Iris pigment epithelial cell (primary cell): ENCODE measurements at places on chromosomes 7 and 10.

GRCh38 chr7:36048141-36048901, 104.7 kb upstream of the EEPD1 start:
- DNase-seq: peak; percentile 97

DNA sequence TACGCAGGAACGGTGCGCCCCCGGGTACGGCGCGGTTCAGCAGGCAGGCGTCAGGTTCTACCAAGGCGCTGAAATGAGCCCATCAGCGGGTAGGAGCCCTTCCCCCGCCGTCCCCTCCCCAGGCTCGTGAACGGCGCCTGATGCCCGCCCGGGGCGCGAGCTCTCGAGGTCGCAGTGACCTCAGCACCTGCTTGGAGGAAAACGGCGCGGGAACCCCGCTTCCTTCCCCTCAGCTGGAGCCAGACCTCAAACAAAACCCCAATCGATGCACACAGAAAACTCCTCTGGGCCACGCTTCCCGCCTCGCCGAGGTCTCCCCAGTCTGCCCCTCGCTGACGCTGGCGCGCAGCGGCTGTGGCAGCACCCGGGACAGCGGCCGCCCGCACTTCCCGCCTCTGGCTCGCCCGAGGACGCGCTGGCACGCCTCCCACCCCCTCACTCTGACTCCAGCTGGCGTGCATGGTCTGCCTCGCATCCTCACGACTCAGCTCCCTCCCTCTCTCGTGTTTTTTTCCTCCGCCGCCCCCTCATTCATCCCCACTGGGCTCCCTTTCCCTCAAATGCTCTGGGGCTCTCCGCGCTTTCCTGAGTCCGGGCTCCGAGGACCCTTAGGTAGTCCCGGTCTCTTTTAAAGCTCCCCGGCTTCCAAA, 514 bp upstream of the GAD2 start:
- DNase-seq: peak; percentile 12

DNA sequence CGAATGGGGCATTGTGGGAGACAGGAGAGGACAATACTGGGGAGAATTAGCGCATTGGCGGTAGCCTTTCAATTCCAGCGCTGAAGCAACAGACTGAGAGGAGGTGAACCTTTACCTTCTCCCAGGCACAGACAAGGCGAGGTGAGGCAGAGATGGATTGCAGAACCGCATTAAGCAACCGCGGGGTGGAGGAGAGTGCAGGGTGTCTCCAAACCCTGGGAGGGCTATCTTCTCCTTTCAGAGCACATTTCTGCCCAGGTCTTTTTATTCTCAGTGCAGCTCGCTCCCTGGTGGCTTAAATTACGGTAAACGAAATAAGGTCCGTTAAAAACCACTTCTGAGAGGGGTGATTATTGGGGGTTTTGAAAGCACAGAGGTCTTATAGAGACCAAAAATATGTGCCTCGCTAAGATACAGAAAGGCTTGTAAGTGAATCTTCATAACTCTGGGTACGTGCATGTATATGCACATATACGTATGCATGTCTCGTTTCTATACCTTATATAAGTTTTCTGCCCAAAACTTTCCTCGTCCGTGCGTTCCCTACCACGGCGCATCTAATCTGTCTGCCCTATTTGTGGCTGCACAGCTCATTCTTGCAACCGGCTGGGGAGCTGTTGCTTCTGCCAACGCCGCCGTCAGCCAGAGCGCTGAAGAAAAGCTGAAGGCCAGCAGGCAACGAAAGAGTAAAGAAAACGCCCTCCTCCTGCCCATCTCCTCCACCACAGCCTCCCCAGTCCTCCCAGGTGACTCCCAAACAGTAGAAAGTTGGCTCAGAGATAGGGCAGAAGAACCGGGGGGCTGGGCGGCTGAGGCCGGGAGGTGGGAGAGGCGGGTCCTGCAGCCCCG, 895 bp upstream of the ZNF804B start:
- peak; percentile 6 for DNase-seq

- DNase-seq: no peak
Measured at GRCh38 chr7:26326211-26326610, 34.5 kb downstream of the SNX10 start.

DNA sequence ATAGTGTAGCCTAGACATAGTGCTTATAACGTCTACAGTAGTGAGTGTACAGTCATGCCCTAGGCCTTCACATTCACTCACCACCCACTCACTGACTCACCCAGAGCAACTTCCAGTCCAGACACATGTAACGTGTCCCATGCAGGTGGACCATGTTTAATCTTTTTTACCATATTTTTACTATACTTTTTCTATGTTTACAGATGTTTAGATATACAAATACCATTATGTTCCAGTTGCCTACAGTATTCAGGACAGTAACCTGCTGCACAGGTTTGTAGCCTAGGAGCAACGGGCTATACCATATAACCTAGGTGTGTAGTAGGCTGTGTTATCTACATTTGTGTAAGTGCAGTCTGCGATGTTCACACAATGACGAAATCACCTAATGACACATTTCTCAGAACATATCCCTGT, 11.0 kb downstream of the MPP7 start:
- peak; percentile 91 for DNase-seq

DNA sequence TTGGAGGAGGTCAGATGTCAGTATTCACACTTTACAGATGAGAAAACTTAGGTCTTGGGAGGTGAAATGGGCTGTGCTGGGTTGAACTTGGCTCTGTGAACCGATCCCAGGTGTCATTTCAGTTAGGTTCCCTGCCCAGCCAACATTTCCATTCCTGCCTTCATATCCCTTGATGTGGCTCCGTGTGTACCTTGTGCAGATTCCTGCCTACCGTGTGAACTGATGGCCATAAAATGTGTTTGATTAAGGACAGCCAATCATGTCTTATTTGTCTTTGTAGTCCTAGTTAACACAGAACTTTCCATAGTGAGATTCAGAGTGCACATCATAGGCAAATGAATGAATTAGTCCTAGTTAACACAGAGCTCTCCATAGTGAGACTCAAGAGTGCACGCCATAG, 101.0 kb upstream of the GATA3 start:
- DNase-seq: no peak

DNA sequence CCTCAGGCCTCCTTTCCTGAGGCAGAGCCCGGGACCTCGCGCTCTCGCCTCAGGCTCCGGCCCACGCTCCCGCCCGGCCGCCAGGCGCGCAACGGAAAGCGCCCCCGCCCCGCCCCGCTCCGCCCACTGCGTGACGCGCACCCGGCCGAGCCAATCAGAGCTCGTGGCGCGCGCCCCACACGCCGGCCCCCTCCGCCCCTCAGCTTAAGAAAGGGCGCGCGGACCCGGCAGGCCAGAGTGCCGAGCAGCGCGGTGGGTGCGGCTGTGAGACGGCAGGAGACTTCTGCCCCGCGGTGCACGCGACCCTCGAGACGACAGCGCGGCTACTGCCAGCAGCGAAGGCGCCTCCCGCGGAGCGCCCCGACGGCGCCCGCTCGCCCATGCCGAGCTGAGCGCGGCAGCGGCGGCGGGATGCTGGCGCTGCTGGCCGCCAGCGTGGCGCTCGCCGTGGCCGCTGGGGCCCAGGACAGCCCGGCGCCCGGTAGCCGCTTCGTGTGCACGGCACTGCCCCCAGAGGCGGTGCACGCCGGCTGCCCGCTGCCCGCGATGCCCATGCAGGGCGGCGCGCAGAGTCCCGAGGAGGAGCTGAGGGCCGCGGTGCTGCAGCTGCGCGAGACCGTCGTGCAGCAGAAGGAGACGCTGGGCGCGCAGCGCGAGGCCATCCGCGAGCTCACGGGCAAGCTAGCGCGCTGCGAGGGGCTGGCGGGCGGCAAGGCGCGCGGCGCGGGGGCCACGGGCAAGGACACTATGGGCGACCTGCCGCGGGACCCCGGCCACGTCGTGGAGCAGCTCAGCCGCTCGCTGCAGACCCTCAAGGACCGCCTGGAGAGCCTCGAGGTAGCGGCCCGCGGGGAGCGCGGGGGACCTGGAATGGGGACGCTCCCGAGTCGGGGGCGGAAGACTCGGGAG, at the start of gene NPTX2:
Gene NPTX2, plus strand, starts transcription at position 235 of the 909 bp plus-strand sequence. Its CDS starts 177 bp downstream, at position 412.
- DNase-seq: peak; percentile 4

- DNase-seq: peak; percentile 7
Measured at GRCh38 chr7:18361756-18362155, 133.8 kb upstream of the HDAC9 start.

DNA sequence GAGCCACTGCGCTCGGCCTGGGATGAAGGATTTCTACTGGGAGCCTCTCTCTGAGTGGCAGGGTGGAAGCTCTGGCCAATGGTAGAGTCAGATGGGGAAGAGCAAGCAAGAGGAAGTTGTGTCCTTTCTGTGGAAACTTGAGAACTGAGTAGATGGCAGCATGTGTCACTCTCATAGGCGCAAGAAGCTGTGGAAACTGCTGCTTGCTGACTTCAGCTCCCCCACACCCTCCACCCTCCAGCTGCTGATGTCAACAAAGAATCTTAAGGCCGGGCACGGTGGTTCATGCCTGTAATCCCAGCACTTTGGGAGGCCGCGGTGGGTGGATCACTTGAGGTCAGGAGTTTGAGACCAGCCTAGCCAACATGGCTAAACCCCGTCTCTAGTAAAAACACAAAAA, 39.8 kb upstream of the SRGN start:
- DNase-seq: peak; percentile 83

DNA sequence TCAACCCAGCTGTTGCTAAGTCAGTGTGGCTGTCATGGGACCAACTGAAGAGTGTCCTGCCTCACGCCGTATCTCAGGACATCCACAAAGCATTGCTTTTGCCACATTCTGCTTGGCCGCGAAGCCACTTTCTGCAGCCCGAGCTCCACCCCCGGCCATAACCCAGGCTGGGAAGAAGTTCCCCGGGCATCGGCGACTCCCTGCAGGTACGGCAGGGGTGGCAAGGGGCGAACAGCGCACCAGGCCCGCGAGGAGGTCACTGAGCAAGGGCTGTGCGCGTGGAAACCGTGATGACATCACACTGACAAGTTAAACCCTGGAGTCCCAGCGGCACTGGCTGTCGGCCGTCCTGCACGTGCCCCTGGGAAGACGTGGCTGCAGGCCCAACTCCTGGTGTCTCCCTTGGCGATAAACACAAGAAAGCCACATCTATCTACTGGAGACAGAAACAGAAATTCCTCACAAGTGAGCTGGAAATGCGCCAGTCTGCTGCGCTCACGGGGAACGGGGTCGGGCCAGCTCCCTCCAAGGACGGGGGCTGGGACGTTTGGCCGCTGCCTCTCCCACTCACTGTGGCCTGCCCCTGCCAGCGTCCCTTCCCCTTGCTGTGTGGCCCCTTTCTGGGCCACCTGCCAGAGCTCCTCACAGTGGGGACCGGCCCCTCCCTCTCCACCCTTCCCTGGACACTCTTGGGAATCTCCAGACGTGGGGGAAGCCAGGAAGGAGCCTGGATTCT, 326.3 kb downstream of the DNAJB6 start:
- DNase-seq: no peak

- DNase-seq: no peak
Measured at GRCh38 chr7:47601881-47602249, 20.0 kb upstream of the TNS3 start.

DNA sequence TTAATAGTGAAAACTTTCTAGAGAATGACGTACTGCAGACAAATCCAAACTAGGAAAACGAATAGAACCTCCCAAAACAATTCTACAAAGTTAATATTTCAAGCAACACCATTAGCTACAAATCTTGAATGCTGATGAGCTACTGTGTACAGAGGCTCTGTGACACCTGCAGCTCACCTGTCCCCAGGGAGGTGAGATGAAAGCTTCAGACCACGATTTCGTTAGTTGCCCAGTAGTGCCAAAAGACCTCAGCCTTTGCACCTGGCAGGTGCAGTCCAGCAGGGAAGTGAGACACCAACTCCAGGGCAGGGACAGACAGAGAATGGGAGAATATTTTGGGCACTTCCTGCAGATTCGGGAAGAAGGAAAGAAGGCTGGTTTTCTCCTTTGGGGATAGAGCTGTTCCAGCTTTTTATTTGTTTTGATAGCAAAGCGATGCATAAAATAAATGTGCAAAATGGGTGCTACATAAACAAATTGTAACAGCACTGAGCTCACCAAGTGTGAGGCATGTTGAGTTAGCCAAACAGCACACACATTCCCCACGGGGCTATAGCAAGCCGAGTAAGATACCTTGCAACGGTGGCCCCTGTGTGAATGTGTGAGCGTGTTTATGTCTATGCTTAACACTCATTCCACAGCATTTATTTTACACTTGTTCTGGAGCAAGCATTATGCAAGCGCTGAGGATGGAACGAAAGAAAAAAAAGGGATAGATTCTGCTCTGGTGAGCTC, 1024.8 kb upstream of the AUTS2 start:
- no peak for DNase-seq

GRCh38 chr10:77825965-77826364, 100.6 kb downstream of the DLG5 start:
- no peak for DNase-seq

GRCh38 chr10:100355086-100355485, 8.1 kb downstream of the SCD start:
- DNase-seq: peak; percentile 21

- DNase-seq: no peak
Measured at GRCh38 chr7:28739128-28739527, 219.0 kb downstream of the TRIL start.

DNA sequence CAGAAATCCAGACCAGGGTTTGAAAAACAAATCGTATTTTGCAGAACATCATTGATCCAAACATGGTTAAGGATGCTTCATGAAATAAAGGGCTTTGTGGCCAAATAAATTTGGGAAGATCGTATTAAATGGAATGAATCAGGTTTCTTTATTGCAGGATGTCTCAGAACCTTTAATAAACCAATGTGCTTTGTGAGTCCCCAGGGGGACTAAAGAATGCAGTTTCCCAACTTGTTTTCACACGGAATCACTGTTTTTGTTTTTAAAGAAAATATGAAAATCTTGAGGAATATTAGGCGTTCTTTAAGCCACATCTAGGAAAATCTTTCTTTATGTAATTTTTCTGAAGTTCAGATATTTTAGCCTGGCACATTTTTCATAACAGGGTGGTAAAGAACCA, 16.8 kb upstream of the CCDC172 start:
- DNase-seq: no peak

DNA sequence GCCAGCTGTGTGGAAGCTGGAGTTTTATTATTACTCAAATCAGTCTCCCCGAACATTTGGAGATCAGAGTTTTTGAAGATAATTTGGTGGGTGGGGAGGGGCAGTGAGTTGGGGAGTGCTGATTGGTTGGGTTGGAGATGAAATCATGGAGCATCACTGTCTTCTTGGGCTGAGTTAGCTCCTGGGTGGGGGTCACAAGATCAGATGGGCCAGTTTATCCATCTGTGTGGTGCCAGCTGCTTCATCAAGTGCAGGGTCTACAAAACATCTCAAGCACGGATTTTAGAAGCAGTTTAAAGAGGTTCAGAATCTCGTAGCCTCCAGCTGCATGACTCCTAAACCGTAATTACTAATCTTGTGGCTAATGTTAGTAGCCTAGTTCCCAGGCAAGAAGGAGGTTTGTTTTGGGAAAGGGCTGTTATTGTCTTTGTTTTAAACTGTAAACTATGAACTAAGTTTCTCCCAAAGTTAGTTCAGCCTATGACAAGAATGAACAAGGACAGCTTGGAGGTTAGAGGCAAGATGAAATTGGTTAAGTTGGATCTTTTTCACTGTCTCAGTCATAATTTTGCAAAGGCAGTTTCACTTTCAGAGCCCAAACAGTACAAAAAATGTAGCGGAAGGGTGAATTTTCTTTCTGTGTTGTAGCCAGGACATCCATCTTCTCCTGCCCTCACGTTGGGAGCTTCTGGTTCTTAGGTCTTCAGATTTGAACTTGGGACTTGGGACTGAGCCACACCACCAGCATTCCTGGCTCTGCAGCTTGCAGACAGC, 43.1 kb downstream of the KLF6 start:
- no peak for DNase-seq

- DNase-seq: no peak
Measured at GRCh38 chr10:74474022-74474713, 323.1 kb downstream of the ADK start.
